ENCODE measurements at places on chromosomes 1 and 21. TPM values are rescaled to one million over a fixed set of nuclear protein-coding genes. Genes with fewer than 3 reads are reported as not detected.
A peak's percentile ranks its signal among the peaks of the same experiment; 100 is the strongest.

GRCh38 chr1:36481091-36481490 is 1.6 kb downstream of the CSF3R start:
- no peak overlapping the region for H3K4me3 ChIP-seq
- no peaks in the 10 kb centered on the region for H3K36me3 ChIP-seq
- no peak for DNase-seq
- H3K27me3 ChIP-seq: peaks cover 2% of the 10 kb centered on the region
- H3K4me1 ChIP-seq: peaks cover 4% of the 10 kb centered on the region

- no peak for DNase-seq
- H3K4me3 ChIP-seq: no peak overlapping the region
- peaks cover 14% of the 10 kb centered on the region for H3K4me1 ChIP-seq
- no peaks in the 10 kb centered on the region for H3K36me3 ChIP-seq
- H3K27me3 ChIP-seq: peaks cover 14% of the 10 kb centered on the region
- H3K27ac ChIP-seq: no peak overlapping the region
These were observed 87.1 kb upstream of the IPO9 start for GRCh38 chr1:201741763-201742342.

GRCh38 chr1:172845371-172845770 is 186.5 kb downstream of the FASLG start:
- no peak overlapping the region for H3K27ac ChIP-seq
- H3K4me1 ChIP-seq: peaks cover 5% of the 10 kb centered on the region
- peaks cover 5% of the 10 kb centered on the region for H3K27me3 ChIP-seq
- no peak overlapping the region for H3K4me3 ChIP-seq
- DNase-seq: no peak

DNA sequence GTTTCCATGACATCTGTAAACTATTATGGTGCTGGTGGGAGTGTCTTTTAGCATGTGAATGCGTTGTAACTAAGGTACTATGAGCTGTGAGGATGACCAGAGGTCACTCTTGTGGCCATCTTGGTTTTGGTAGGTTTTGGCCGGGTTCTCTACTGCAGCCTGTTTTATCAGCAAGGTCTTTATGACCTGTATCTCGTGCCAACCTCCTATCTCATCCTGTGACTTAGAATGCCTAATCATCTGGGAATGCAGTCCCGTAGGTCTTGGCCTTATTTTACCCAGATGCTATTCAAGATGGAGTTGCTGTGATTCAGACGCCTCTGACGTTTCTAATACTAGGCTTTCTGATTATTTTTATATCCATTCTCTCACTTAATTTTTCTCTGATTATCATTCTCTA is 9.4 kb downstream of the NCAM2 start:
- no peaks in the 10 kb centered on the region for H3K27me3 ChIP-seq
- no peaks in the 10 kb centered on the region for H3K36me3 ChIP-seq
- H3K4me3 ChIP-seq: no peak overlapping the region
- no peak for DNase-seq
- H3K4me1 ChIP-seq: no peaks in the 10 kb centered on the region

DNA sequence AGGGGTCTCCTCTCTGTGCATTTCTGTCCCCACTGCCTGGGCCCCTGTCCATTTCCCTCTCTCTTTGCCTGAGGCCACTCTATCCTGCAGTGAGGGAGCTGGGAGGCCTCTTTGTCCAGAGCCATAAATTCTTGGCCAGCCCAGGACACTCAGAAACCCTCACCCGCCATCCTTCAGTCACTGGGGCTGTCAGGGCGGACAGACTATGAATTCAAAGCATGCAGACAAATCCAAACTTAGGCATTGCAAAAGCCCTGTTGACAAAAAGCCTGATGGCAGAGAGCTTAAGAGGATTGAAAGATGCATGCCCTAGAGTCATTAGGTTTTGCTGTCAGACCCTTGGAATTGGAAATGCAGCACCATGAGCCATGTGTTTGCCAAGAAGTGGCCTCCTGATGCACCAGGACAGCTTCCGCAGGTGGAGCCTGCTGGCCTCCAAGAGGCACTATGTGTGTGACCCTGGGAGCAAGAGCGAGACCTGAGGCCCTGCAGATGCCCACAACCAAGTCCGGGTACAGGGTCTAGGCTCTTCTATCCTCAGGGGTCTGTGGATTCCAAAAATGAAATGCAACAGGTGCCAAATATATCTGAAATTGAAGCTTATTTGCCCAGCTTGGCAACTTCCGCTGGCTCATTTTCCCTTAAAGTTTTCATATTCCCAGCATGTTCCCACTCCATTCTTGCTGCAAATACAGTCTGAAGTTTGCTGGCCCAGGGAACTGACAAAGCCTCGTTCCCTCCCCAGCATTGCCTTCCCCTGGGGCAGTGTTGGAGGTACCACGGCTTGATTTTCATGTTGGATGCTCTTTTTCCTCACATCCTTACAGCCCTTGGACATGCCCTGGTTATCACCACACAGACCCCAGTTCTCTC is 177.9 kb downstream of the PGBD5 start:
- peaks cover 17% of the 10 kb centered on the region for H3K36me3 ChIP-seq
- H3K27me3 ChIP-seq: no peaks in the 10 kb centered on the region
- H3K27ac ChIP-seq: no peak overlapping the region
- H3K4me1 ChIP-seq: no peaks in the 10 kb centered on the region
- DNase-seq: no peak
- H3K4me3 ChIP-seq: no peak overlapping the region

DNA sequence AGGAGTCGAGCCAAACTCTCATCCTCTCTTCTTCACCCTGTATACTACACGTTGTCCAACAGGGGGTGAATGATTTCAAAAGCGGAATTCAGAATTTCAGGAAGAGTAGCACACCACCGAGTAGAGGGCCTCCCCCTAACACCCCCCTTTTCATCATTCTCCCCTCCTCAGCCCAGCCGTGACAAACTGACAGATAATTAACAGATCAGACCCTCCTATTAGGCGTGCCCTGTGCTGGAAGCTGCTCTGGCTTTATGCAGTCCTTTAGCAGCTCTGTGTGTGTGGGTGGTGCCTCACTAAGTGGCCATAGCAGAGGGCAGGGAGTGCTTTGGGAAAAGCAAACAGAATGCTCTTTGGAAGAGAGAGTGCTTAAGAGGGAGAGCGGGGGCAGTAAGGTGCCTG is 44.3 kb downstream of the PEX14 start:
- H3K4me1 ChIP-seq: peaks cover 25% of the 10 kb centered on the region
- no peak overlapping the region for H3K4me3 ChIP-seq
- DNase-seq: no peak
- no peak overlapping the region for H3K27ac ChIP-seq

DNA sequence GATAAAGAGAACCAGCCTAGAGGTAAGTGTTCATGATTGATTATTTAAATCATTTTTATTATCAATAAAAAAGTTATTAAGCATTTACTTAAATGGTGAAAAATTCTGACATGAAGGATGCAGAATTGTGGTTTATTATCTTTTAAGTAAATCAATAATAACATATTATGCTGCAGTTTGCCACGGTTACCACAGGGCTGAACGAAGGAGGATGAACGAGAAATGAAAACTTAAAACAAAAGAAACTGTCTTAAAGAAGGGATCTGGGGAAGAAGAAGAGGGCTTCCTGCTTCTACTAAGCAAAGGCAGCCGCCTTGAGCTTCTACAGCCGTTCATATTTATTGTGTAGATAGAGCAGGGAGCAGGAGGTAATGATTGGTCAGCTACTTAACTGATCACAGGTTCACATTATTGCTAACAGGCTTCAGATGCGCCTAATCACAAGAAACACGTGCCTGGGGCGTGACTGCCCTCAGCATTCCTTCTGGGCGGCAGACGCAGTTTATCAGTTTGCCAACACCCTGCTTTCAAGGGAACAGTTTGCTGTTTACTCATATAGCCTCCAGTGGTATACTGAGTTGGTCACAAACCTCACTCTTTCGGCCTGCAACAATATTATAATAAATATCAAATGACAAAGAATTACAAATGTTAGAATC is 5.8 kb upstream of the FNBP1L start:
- no peak overlapping the region for H3K4me3 ChIP-seq
- no peaks in the 10 kb centered on the region for H3K36me3 ChIP-seq
- peaks cover 2% of the 10 kb centered on the region for H3K4me1 ChIP-seq
- no peak overlapping the region for H3K27ac ChIP-seq
- H3K27me3 ChIP-seq: peaks cover 12% of the 10 kb centered on the region

DNA sequence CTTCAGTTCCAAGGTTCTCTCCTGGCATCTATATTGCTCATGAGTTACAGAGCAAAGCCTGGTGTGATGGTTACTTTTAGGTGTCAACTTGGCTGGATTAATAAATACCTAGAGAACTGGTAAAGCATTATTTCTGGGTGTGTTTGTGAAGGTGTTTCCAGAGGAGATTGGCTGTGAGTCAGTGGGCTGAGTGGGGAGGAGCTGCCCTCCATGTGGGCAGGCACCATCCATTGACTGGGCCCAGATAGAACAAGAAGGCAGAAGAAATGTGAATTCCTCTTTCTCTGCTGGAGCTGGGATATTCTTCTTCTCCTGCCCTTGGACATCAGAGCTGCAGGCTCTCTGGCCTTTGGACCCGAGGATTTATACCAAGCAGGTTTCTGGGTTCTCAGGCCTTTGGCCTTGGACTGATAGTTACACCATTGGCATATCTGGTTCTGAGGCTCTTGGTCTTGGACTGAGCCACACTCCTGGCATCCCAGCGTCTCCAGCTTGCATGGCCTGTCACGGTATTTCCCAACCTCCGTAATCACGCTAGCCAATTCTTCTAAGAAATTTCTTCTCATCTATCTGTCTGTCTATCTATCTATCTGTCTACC is 44.5 kb downstream of the B3GALT5 start:
- no peak overlapping the region for H3K27ac ChIP-seq
- no peak overlapping the region for H3K4me3 ChIP-seq

DNA sequence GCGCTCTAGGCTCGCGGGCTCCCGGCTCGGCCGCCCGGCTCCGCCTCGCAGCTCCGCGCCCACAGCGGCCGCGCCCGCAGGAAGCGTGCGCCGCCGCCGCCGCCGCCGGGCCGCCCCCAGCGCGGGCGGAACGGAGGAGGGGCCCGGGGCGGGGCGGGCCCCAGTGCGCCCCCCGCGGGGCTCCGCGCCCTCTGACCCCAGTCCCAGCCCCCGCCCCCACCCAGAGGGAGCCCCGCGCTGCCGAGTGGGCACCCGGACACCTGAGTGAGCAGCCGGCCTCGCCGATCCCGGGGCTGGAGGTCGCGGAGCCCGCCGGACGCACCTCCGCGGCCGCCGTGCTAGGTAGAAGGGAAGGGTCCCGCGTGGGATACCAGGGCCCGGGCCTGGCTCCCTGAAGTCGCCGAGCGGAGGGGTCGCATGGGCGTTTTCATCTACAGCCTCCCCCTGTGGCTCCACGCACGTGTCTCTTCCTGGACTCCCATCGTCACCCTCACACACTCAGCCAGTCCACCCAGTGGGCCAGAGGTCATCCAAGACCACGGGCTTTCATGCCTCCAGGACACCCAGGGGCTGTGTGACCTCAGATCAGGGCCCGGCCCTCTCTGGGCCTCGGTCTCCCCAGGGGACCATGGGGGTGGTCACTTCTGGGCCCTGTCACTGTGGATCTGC is at the start of gene SDC3:
Gene SDC3, minus strand, starts transcription at position 63 of the 669 bp plus-strand sequence. CDS start 172 bp downstream, outside the sequence.
- H3K27me3 ChIP-seq: peaks cover 15% of the 10 kb centered on the region
- H3K4me3 ChIP-seq: no peak within 1 kb of the TSS
- H3K36me3 ChIP-seq: no peaks in the 10 kb centered on the region
- H3K4me1 ChIP-seq: peaks cover 14% of the 10 kb centered on the region

GRCh38 chr1:226001963-226002666 is 3.0 kb upstream of the SDE2 start:
- H3K4me3 ChIP-seq: peak overlapping the region; percentile 23
- H3K27ac ChIP-seq: peak overlapping the region; percentile 100
- peaks cover 57% of the 10 kb centered on the region for H3K4me1 ChIP-seq
- no peaks in the 10 kb centered on the region for H3K36me3 ChIP-seq
- peak; percentile 56 for DNase-seq

- no peaks in the 10 kb centered on the region for H3K27me3 ChIP-seq
- no peak for DNase-seq
- peaks cover 52% of the 10 kb centered on the region for H3K4me1 ChIP-seq
- H3K4me3 ChIP-seq: no peak overlapping the region
These were observed 144.9 kb downstream of the TOMM20 start for GRCh38 chr1:234983564-234984238.

- no peak overlapping the region for H3K4me3 ChIP-seq
- peak overlapping the region; percentile 15 for H3K27ac ChIP-seq
- H3K36me3 ChIP-seq: peaks cover 12% of the 10 kb centered on the region
- H3K4me1 ChIP-seq: peaks cover 18% of the 10 kb centered on the region
These were observed 47.6 kb downstream of the SLC30A7 start for GRCh38 chr1:100943533-100943932.

DNA sequence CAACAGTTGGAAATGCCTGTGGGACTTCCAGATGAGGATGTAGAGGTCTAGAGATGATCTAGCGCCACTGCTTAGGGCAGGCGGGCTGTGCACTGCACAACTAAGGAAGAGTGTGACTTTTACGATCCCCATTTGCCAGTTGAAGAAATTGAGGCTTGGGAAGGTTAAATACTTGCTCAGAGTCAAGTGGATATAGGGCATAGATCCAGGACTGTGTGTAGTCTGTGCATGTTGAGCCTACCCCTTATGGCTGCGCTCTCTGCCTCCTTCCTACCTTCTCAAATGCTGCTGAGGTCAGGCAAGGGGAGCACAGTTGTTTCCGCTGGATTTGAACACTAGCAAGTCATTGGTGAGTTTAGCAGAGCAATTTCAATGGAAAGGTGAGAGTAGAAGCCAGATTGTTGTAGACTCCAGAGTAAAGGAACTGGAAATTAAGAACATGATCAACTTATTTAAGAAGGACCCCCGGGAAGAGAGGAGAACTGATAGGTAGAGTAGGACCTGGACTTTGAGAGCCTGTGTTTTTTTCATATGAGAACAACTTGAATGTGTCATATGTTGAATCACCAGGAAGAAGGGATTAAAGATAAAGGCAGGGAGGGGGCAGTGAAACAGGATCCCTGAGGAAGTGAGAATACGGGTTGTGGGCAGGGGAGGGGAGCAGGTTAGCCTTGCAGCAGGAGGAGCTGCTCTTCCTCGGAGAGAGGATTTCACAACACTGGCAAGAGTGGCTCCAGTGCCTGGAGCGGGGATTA is 2.7 kb downstream of the CAPN2 start:
- H3K27ac ChIP-seq: peak overlapping the region; percentile 93
- DNase-seq: no peak
- H3K36me3 ChIP-seq: peaks cover 17% of the 10 kb centered on the region

GRCh38 chr1:93816970-93817678 is 61.9 kb downstream of the DNTTIP2 start:
- H3K4me3 ChIP-seq: no peak overlapping the region
- H3K4me1 ChIP-seq: peaks cover 6% of the 10 kb centered on the region
- no peaks in the 10 kb centered on the region for H3K36me3 ChIP-seq
- no peak for DNase-seq
- no peaks in the 10 kb centered on the region for H3K27me3 ChIP-seq

GRCh38 chr21:31895077-31895835 is 22.4 kb downstream of the HUNK start:
- no peak overlapping the region for H3K27ac ChIP-seq
- no peaks in the 10 kb centered on the region for H3K27me3 ChIP-seq
- H3K4me3 ChIP-seq: no peak overlapping the region
- H3K36me3 ChIP-seq: no peaks in the 10 kb centered on the region
- no peak for DNase-seq

GRCh38 chr1:81549588-81550127 is 251.1 kb upstream of the ADGRL2 start:
- DNase-seq: no peak
- H3K4me1 ChIP-seq: no peaks in the 10 kb centered on the region
- no peaks in the 10 kb centered on the region for H3K27me3 ChIP-seq
- no peak overlapping the region for H3K27ac ChIP-seq
- no peak overlapping the region for H3K4me3 ChIP-seq

GRCh38 chr1:153908071-153908470 is 14.7 kb downstream of the GATAD2B start:
- peaks cover 20% of the 10 kb centered on the region for H3K36me3 ChIP-seq
- H3K4me1 ChIP-seq: peaks cover 9% of the 10 kb centered on the region
- H3K4me3 ChIP-seq: no peak overlapping the region
- H3K27ac ChIP-seq: no peak overlapping the region
- no peak for DNase-seq

- no peak overlapping the region for H3K27ac ChIP-seq
- no peaks in the 10 kb centered on the region for H3K27me3 ChIP-seq
- H3K4me3 ChIP-seq: no peak overlapping the region
These were observed 156.0 kb upstream of the BACE2 start for GRCh38 chr21:41011951-41012366.

Gene VHLL
- not detected for total RNA-seq

Gene RNU1-4
- total RNA-seq: 3,278 TPM

Gene KRTAP7-1
- total RNA-seq: not detected

Measured in CD4-positive, CD25-positive, alpha-beta regulatory T cell (primary cell).